Neural crest cell (in vitro differentiated cells): ENCODE measurements at places on chromosomes 1 and 21. TPM values are rescaled to one million over a fixed set of nuclear protein-coding genes. Genes with fewer than 3 reads are reported as not detected.
A peak's percentile ranks its signal among the peaks of the same experiment; 100 is the strongest.

The FMN2 gene
- 13.2 and 16.6 TPM in 2 replicates for total RNA-seq

The OR14K1 gene
- total RNA-seq: not detected in 2 replicates

The C2CD2 gene
- total RNA-seq: 12.5 and 13.0 TPM in 2 replicates

The TGFB2 gene
- total RNA-seq: 11.4 and 14.0 TPM in 2 replicates

The NBPF10 gene
- 2.1 and 2.2 TPM in 2 replicates for total RNA-seq

DNA sequence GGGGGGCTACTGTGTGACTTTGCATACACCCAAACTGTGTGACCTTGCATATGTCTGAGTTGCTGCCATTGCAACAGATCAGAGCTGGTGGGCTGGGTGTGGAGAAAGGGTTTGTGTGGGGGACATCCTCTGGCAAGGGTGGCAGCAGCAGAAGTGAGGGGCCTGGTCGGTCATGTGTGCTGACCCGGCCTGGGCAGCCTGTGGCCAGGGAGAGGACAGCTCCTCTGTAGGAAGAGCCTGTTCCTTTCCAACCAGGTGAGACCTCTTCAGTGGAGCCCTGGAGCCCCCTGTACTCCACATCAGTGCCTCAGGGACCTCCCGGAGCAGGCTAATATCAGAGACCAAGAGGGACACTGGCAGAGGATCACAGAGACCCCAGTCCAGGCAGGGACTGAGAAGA, 8.3 kb downstream of the PCSK9 start:
- no peak overlapping the region for H3K4me3 ChIP-seq
- peaks cover 5% of the 10 kb centered on the region for H3K36me3 ChIP-seq
- H3K27me3 ChIP-seq: no peaks in the 10 kb centered on the region

DNA sequence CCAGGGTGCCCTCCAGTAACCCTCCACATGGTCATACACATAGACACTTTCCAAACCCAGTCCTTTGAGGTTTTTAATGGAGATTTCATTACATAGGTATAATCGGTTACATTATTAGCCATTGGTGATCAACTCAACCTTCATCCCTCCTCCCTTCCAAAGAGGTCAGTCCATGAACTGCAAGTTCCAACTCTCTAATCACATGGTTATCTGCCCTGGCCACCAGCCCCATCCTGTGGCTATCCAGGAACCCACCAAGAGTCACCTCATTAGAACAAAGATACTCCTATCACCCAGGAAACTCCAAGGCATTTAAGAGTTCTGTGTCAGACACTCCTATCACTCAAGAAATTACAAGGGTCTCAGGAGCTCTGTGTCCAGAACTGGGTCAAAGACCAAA, 12.2 kb downstream of the ATP1A4 start:
- no peak overlapping the region for H3K4me3 ChIP-seq
- DNase-seq: no peak
- H3K27ac ChIP-seq: peak overlapping the region; percentile 59

GRCh38 chr21:41427556-41427955, 1.5 kb downstream of the MX1 start:
- no peaks in the 10 kb centered on the region for H3K4me1 ChIP-seq
- H3K27ac ChIP-seq: no peak overlapping the region
- no peak for DNase-seq
- no peaks in the 10 kb centered on the region for H3K36me3 ChIP-seq

DNA sequence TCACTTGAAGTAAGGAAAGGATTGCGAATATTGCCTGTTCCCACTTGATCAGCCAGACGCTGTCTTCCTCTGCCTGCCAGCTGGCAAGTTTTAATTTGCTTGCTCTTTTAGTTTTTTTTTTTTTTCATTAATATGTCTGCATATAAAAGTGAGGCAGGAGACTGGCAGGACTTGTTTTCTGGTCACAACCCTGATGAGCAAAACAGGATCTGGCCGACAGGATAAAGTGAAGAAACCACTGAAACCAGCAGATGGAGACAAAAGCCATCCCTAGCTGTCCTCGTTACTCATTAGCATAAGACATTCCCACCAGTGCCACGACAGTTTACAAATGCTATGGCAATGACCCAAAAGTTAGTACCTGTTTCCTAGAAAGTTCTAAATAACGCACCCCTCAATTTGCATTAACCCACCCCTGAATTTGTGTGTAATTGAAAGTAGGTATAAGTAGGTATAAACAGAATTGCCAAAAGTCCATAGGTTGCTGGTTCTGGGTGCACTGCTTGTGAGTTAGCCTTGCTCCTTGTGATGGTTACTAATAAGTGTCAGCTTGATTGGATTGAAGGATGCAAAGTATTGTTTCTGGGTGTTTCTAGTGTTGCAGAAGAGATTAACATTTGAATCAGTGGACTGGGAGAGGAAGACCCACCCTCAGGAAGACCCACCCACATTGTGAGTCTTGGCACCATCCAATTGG, 60.8 kb downstream of the ZNF684 start:
- H3K36me3 ChIP-seq: no peaks in the 10 kb centered on the region
- H3K4me3 ChIP-seq: no peak overlapping the region
- H3K27ac ChIP-seq: no peak overlapping the region
- H3K4me1 ChIP-seq: peaks cover 4% of the 10 kb centered on the region
- peaks cover 8% of the 10 kb centered on the region for H3K27me3 ChIP-seq
- no peak for DNase-seq

- no peak for DNase-seq
- H3K27me3 ChIP-seq: no peaks in the 10 kb centered on the region
- no peak overlapping the region for H3K4me3 ChIP-seq
Measured at GRCh38 chr1:98870959-98871903, 133.4 kb downstream of the PLPPR5 start.

DNA sequence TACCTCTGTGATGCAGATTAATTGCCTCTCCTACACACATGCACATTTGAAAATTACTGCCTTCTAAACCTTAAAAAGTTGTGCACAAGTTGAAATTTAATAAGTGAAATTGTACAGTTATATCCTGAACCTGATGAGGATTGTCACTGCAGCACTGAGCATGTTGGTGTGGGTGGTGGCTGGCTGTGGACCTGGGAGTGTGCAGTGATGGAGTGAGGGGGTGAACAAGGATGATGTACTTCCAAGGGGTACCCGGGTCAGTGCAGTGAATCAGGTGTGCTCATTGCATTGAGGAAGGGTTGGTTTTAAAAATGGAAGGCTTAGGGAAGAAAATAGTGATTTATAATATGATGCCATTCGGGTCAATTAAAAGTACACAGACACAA, 24.1 kb downstream of the DIP2A start:
- H3K4me3 ChIP-seq: no peak overlapping the region
- peaks cover 6% of the 10 kb centered on the region for H3K36me3 ChIP-seq
- no peaks in the 10 kb centered on the region for H3K27me3 ChIP-seq
- no peak overlapping the region for H3K27ac ChIP-seq
- no peak for DNase-seq

DNA sequence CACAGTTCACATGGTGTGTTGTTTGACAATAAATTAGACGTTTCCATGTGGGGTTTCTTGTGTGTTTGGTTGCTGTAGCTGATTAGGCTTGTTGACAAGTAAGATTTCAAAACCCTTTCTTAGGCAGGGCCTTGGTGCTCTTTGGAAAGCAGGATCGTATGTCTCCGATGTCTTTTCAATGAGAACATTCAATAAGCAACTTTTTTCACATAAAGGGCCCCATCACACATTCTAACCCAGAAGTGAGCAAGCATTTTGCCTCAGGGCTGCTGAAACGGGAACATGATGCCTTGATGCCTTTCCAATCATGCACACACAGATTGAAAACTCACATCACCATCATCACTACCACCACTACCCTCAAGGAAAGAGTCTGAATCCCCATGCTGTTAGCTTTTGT, 33.1 kb downstream of the LPAR3 start:
- H3K4me1 ChIP-seq: peaks cover 11% of the 10 kb centered on the region
- H3K27ac ChIP-seq: no peak overlapping the region
- no peak for DNase-seq
- H3K27me3 ChIP-seq: peaks cover under 1% of the 10 kb centered on the region
- no peak overlapping the region for H3K4me3 ChIP-seq
- H3K36me3 ChIP-seq: no peaks in the 10 kb centered on the region

DNA sequence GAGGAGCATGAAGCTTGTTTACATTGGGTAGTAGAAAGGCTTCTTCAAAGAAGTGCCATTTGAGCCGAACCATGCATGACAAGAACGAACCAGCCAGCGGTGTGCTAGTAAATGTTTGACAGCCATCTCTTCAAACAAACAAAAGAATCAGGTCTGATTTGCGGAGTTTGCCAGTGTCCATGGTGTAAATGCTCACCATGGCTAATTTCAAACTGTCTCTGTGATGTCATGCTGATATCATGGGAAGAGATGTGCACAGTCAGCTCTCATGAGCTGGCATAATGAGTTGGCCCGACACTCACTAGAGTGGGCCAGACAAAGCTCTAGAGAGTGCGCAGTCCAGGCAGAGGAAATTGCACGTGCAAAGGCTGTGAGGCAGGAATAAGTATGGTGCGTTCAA, 101.1 kb downstream of the KAZN start:
- H3K4me3 ChIP-seq: no peak overlapping the region
- DNase-seq: no peak
- H3K36me3 ChIP-seq: no peaks in the 10 kb centered on the region
- H3K27me3 ChIP-seq: no peaks in the 10 kb centered on the region

- no peaks in the 10 kb centered on the region for H3K27me3 ChIP-seq
- peaks cover 6% of the 10 kb centered on the region for H3K36me3 ChIP-seq
- H3K27ac ChIP-seq: no peak overlapping the region
- H3K4me3 ChIP-seq: no peak overlapping the region
- no peaks in the 10 kb centered on the region for H3K4me1 ChIP-seq
- DNase-seq: no peak
Measured at GRCh38 chr1:2890221-2890850, 88.8 kb upstream of the TTC34 start.

DNA sequence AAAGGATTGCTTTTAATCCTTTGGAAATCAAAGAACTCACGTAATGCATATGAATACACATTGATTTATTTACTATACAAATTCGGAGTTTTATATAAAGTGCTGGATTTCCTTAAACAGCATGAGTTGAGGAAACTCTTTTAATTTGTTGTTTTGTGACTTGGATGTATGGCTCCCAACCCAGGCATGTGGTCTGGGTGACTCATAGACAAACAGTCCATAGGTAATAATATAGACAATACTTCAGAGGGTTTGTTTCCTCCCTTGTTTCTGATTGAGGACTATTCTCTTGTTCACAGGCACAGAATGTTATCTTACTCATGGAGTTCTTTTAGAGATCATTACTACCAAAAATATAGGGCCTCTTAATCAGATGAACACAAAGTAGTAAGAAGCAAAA, 43.8 kb downstream of the XPR1 start:
- H3K27me3 ChIP-seq: no peaks in the 10 kb centered on the region
- H3K4me1 ChIP-seq: no peaks in the 10 kb centered on the region
- no peak overlapping the region for H3K4me3 ChIP-seq
- peaks cover 21% of the 10 kb centered on the region for H3K36me3 ChIP-seq
- no peak overlapping the region for H3K27ac ChIP-seq

- H3K4me1 ChIP-seq: peaks cover 18% of the 10 kb centered on the region
- no peak for DNase-seq
- no peak overlapping the region for H3K27ac ChIP-seq
Measured at GRCh38 chr1:154777781-154778180, 92.3 kb downstream of the KCNN3 start.

DNA sequence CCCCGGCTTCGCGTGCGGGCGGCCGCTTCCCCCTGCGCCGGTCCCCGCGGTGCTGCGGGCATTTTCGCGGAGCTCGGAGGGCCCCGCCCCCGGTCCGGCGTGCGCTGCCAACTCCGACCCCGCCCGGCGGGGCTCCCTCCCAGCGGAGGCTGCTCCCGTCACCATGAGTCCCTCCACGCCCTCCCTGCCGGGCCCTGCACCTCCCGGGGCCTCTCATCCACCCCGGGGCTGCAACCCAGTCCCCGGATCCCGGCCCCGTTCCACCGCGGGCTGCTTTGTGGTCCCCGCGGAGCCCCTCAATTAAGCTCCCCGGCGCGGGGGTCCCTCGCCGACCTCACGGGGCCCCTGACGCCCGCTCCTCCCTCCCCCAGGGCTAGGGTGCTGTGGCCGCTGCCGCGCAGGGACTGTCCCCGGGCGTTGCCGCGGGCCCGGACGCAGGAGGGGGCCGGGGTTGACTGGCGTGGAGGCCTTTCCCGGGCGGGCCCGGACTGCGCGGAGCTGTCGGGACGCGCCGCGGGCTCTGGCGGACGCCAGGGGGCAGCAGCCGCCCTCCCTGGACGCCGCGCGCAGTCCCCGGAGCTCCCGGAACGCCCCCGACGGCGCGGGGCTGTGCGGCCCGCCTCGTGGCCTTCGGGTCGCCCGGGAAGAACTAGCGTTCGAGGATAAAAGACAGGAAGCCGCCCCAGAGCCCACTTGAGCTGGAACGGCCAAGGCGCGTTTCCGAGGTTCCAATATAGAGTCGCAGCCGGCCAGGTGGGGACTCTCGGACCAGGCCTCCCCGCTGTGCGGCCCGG, 159.2 kb downstream of the RUNX1 start:
- no peaks in the 10 kb centered on the region for H3K36me3 ChIP-seq
- peak; percentile 62 for DNase-seq
- no peak overlapping the region for H3K4me3 ChIP-seq
- peaks cover 88% of the 10 kb centered on the region for H3K27me3 ChIP-seq

DNA sequence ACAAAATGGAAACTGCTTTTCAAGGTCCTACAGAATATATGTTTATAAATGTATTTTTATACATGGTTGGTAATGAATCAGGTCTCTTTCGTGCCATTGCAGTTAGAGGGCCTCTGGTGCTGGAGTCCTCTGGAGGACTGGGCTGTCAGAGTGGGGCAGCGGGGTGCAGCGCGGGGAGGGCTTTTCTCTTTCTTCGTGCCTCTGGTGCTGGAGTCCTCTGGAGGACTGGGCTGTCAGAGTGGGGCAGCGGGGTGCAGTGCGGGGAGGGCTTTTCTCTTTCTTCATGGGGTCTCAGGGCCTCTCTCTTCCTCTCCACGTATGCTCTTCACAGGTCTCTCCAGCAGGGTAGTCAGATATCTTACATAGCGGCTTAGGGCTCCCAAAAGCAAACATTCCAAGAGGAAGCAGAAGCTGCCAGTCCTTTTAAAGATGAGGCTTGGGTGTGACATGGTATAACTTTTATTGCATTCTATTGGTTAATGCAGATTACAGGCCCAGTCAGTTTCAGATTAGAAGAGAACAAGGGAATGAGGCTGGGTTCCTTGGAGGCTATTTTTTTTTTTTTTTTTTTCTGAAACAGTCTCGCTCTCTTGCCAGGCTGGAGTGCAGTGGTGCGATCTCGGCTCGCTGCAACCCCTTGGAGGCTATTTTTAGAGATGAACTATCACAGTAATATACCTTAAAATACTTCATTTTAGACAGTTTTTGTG, 13.1 kb downstream of the SDCCAG8 start:
- peaks cover 6% of the 10 kb centered on the region for H3K36me3 ChIP-seq
- no peaks in the 10 kb centered on the region for H3K27me3 ChIP-seq
- DNase-seq: no peak
- peak overlapping the region; percentile 14 for H3K27ac ChIP-seq

- H3K4me1 ChIP-seq: peaks cover 66% of the 10 kb centered on the region
- peak overlapping the region; percentile 87 for H3K27ac ChIP-seq
- DNase-seq: peak; percentile 29
- H3K4me3 ChIP-seq: peak overlapping the region; percentile 97
- no peaks in the 10 kb centered on the region for H3K27me3 ChIP-seq
Measured at GRCh38 chr1:226403201-226404034, 4.5 kb downstream of the PARP1 start.

- peaks cover 9% of the 10 kb centered on the region for H3K36me3 ChIP-seq
- no peaks in the 10 kb centered on the region for H3K4me1 ChIP-seq
- H3K27me3 ChIP-seq: no peaks in the 10 kb centered on the region
- no peak overlapping the region for H3K4me3 ChIP-seq
- no peak overlapping the region for H3K27ac ChIP-seq
Measured at GRCh38 chr1:84156210-84156621, 12.1 kb downstream of the PRKACB start.

GRCh38 chr1:224668984-224669383, 52.9 kb downstream of the CNIH3 start:
- H3K4me3 ChIP-seq: no peak overlapping the region
- no peaks in the 10 kb centered on the region for H3K27me3 ChIP-seq

GRCh38 chr1:27106561-27107323, 48.2 kb downstream of the SLC9A1 start:
- peaks cover 14% of the 10 kb centered on the region for H3K4me1 ChIP-seq
- H3K27me3 ChIP-seq: no peaks in the 10 kb centered on the region
- peak overlapping the region; percentile 35 for H3K27ac ChIP-seq
- H3K4me3 ChIP-seq: no peak overlapping the region
- no peak for DNase-seq
